Heart left ventricle (tissue), 16 donors: ENCODE measurements at places on chromosomes 12 and 14.

GRCh38 chr14:36173161-36173560 lies 3.4 kb downstream of the PTCSC3 start:
- DNase-seq, result no peak

DNA sequence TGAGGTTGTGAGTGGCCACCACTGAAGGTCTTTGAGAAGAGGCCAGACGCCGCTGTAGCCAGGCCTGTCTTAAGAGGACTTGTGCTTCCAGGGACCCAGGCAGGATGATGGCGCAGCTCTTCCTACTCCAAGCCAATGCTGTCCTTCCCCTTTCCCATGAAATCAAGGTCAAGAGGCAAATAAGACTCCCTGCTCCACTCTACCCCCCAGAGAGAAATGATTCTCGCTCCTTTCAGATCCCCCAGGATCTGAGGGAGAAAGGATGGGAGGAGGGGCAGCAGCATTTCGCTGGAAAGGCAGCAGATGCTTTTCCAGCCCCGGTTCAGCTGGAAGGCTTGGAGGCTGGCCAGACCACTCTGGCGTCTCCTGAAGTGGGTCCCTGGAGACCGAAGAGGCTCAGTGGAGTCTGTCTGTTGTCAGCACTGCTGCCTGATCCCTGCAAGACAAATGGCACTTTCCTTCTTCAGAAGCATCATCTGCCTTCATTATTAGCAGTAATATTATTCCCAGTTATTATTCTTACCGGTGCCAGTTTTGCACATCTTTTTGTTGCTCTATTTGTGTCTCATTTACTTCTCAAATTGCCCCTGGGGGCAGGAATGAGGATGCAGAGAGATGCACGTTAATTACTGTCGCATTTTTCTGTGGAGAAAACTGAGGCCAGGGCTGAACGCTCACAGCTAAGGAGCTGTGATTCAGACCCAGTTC lies 51.4 kb downstream of the C14orf132 start:
- DNase-seq, result peak; percentile 86

DNA sequence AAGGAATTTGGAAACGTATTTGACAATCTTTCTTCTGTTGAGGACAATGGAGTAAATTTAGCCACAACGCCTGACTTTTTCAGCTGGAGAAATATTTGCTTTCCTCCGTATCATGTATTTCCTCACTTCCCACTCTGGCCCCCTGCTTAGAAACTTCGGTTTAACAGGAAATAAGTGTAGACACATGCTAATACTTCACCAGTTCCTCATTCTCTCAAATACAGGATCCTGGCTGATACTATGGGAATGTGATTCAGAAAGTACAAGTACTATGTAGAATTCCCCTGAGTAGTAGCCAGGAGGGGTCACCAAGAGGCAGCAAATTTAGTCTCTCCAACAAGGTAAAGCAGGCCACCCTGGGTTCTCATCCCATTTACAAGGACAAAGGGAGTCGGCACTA lies 58.0 kb downstream of the FAR2 start:
- DNase-seq, result no peak

GRCh38 chr12:65574867-65575266 lies 249.4 kb upstream of the HMGA2 start:
- no peak for DNase-seq

DNA sequence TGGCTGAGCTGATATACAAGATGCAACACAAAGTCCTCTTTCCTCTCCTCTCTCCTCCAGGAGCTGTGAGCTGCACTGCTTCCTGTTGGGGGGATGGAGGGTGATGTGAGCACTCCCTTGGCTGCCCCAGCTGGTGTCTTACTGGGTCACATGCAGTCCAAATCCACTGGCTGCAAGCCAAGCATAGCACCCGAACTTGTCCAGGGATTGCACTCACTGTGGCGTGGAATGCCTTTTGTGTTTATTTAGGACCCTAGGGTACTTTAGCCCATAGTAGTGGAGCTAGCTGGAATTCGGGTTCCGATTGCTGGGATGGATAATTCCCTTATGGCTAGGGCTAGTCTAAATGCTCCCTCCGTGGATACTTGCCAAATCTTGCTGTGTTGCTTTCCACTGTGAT lies 424.9 kb upstream of the SYT1 start:
- no peak for DNase-seq

DNA sequence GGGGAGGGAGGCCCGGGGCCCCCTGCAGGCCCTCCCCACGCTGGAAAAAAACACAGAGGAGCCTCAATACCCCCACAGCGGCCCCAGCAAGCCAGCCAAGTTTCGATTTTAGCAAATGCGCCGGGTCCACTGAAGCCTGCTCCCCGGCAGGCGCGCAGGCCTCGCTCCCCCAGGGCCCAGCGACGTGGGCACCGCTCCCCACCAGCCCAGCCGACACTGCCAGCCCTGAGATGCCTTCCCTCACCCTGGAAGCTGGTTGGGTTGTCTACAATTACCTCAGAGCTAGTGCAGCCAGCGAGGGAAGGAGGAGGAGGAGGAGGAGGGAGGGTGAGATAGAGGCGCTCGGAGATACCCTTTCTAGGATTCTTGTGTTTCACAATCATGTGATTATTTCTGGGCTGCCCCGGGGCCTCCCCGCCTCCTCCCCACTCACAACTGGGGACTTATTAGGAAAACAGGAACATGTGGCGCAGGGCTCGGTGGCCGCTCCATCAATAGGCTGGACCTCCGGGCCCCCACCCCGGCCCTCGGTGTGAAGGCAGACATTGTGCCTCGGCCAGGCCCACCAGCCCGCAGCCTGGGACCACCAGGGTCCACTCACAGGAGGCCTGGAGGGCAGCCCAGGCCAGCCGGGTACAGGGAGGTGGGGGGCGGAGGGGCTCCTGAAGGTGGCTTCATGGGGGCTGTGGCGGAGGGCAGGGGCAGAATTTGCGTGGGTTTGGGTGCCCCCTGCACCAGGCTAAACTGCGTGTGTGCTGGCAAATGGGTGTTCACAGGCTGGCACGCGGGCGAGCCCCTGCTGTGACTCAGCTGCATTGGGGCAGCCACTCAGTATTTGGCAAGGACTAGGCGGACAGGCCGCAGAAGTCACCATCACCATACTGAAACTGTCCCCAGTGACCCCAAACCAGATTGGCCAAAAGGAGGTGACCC lies 109.9 kb downstream of the NCOR2 start:
- peak; percentile 83 for DNase-seq

- DNase-seq, result no peak
These were observed 80.2 kb downstream of the NTN4 start for GRCh38 chr12:95710386-95710785.

GRCh38 chr14:34214961-34215360 lies 247.1 kb downstream of the SPTSSA start:
- no peak for DNase-seq

- DNase-seq, result no peak
These were observed 75.5 kb upstream of the DCD start for GRCh38 chr12:54723379-54724256.

GRCh38 chr12:1083889-1084262 lies 92.9 kb downstream of the ERC1 start:
- DNase-seq, result no peak

- DNase-seq, result no peak
These were observed 550 bp downstream of the GNG2 start for GRCh38 chr14:51860825-51861499.

- no peak for DNase-seq
These were observed 61.0 kb downstream of the NT5DC3 start for GRCh38 chr12:103780093-103780440.

GRCh38 chr12:3155702-3156370 lies 78.7 kb downstream of the TSPAN9 start:
- no peak for DNase-seq

GRCh38 chr12:110582276-110583136 lies 612 bp downstream of the PPTC7 start:
- peak; percentile 70 for DNase-seq
